Fibroblast of mammary gland (primary cell): ENCODE measurements at places on chromosomes 3 and 15.

- DNase-seq: peak; percentile 71
These were observed 21.9 kb upstream of the THSD4 start for GRCh38 chr15:71093054-71094024.

DNA sequence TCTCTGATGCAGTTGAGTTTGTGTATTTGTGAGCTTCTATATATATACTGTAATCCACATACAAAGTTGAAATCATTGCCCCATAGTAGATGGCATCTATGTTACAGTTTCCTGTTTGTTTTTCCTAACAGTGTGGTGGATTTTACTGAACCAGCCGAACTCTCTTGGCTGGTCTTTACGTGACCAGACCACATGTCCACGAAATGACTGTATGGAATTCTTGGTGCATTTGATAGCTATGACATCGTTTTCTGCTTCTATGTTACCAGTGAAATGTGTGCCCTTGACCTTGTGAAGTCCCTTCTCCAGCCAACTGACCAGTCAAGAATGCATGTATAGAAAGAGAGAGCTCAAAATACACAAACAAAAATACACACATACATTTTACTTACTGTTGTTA, 1.8 kb downstream of the KCNMB2 start:
- no peak for DNase-seq

- DNase-seq: no peak
These were observed 585 bp downstream of the CSK start for GRCh38 chr15:74782259-74783071.

DNA sequence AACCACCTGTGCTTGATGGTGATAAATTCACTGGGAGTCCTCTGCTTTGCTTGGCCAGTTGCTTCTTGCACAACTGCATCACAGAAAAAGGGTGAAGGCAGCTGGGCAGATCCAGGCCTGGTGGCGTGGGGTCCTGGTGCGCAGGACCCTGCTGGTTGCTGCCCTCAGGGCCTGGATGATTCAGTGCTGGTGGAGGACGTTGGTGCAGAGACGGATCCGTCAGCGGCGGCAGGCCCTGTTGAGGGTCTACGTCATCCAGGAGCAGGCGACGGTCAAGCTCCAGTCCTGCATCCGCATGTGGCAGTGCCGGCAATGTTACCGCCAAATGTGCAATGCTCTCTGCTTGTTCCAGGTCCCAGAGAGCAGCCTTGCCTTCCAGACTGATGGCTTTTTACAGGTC, 31.1 kb upstream of the IQCF2 start:
- DNase-seq: no peak

- DNase-seq: no peak
These were observed 378.1 kb upstream of the TGFBR2 start for GRCh38 chr3:30228302-30228631.

DNA sequence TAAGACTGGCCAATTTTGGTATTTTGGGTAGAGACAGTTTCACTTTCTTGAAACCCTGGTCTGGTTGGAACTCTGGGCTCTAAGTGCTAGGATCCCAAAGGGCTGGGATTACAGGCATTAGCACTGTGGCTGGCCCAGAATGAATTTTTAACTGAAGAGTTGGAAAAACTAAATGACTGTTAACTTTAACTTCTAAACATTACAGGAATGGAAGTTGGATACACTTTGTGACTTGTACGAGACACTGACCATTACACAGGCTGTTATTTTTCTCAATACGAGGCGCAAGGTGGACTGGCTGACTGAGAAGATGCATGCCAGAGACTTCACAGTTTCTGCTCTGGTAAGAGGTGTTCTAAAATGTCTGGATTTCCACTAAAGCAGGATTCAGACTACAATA, 3.5 kb downstream of the EIF4A2 start:
- no peak for DNase-seq

DNA sequence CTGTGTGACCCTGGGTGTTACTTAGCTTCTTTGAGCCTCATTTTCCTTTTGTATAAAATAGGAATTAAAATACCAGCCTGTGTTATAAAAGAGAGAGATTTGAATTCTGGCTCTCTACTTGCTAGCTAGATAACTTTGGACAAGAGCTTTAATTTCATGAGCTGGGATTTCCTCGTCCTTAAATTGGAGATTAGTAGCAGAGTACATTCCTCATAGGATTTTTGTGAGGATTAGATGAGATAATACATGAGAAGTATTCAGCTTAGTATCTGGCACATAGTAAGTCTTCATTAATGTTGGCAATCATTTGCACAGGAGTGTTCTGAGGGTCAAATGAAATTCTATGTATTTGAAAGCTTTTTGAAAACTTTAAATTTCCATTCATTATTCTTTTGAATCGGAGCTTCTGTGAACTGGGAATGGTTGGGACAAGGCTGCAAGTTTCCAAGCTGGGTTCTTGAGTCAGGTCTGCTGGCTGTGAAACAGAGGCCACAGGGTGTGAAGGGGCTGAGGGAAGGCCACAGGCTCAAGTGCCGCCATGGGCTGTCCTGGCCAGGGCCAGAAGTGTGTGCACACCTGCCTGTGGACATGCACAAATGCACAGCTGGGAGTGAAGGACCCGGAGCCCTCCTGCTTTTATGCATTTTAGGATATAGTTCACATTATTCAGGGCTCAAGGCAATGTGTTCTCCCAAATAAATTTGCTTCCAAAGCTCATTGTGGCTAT, 17.2 kb downstream of the ALPK3 start:
- DNase-seq: no peak

- no peak for DNase-seq
These were observed 48.6 kb downstream of the OR5H15 start for GRCh38 chr3:98215051-98215450.

GRCh38 chr15:78265752-78266224, 1.4 kb downstream of the DNAJA4 start:
- peak; percentile 55 for DNase-seq

GRCh38 chr3:58074116-58074715, 66.0 kb downstream of the FLNB start:
- no peak for DNase-seq

GRCh38 chr3:4633078-4634004, 140.2 kb downstream of the ITPR1 start:
- DNase-seq: peak; percentile 73

GRCh38 chr15:54540721-54541120, 562.5 kb downstream of the UNC13C start:
- peak; percentile 0 for DNase-seq

GRCh38 chr3:69848113-69848512, 108.8 kb downstream of the MITF start:
- DNase-seq: no peak

DNA sequence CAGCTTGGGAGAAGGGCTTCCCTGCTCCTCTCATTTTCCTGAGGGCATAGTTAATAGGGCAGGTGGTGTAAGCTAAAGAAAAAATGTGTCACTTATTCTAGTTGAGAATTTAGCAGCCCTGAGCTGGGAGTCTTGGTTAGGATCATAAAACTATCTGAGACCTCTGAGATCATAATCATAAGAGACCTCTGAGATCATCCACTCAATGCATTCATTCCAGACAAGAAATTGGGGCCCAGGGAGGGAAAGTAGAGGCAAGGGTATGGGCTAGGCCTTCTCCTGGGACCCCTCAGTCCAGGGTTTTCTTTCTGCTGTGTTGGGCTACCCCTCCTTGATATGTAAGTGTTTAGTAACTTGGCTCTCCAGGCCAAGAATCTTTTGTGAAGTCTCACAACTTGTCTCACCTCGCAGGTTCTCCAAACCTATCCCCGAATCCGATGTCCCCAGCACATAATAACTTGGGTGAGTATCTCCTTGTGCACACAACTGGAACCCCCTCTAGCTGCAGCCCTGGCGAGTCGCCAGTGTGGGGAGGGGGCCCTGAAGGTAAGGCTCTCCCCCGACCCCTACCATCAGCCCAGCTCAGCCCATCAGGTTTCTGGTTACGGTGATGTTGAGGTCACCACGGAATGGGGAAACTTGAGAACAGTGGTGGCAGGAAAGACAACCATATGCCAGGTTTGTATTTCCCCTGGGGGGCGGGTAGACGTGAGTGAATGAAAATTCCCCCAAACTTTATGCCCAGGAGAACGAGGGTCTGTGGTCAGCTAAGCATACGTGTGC, 84.1 kb downstream of the AAGAB start:
- no peak for DNase-seq

- DNase-seq: no peak
These were observed 88.3 kb upstream of the CLSTN2 start for GRCh38 chr3:139846729-139847128.

GRCh38 chr3:49377483-49377882, 19.3 kb upstream of the GPX1 start:
- DNase-seq: peak; percentile 72

DNA sequence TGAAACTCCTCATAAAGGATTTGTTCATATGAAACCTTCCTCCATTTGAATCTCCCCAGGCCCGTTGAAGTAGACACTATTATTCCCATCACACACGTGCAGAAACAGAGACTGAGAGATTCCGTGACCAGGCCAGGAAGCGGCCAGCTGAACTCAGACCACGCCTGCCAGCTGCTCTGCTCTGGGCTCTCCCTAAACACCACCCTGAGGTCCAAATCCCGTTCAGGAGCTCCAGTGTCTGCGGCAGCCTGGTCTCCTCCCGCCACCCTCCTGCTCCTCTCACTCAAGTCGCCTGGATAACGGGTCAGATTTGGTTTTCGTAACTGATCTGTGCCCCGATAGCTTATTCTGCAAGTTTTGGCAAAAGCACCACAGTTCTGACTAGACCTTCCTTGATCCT, 53.6 kb upstream of the SNRPA1 start:
- no peak for DNase-seq

- no peak for DNase-seq
These were observed 84.0 kb upstream of the SEC13 start for GRCh38 chr3:10404876-10405275.

DNA sequence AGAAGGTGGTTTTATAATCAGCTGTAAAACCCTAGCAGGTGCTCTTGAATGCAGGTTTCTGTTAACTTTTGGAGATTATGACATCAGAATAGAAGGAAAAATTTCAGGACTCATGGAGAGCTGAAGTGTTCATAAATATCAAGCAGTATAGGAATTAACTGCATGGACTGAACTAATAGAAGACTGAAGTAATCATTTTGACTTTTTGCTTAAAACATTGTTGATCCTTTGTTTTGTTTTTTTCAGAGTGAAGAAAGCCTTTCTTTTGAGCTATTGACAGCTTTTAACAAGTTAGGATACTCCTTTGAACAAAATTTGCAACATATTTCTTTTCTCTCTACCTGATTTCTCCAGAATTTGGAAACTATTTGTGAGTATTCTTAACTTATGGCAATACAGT, 70.6 kb upstream of the DAZL start:
- DNase-seq: no peak

DNA sequence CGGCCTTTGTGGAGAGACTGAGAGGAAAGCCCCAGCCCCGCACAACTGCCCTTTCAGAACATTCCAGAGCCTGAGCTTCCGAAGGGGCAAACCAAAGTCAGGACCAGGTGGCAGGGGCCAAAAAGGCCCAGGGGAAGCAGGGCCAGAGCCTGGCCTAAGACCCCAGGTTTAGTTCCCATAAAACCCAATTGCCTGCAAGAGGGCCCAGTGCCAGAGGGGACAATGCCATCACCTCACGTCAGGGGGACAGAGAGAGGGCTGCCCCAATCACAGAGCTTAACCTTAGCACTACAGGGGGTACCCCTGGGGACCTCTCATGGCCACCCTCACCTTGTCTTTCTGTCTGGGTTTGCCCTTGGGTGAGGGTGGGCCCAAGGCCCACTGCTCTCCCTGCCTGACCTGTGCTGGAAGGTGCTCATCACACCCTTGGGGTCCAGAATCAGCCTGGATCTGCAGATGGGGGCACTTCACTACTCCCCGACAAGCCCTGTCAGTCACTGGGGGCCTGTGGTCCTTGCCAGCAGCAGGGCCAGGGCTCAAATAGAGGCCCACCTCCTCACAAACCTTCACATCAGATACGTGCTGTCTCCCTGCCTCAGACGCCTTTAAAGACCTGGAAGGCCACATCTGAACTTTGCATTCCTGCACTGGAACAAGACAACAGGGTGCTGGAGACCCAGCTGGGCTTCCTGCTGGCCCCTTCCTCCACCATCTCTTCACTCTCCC, 3.8 kb downstream of the CALML4 start:
- no peak for DNase-seq

GRCh38 chr3:130707902-130708601, 38.6 kb downstream of the PIK3R4 start:
- DNase-seq: peak; percentile 66

DNA sequence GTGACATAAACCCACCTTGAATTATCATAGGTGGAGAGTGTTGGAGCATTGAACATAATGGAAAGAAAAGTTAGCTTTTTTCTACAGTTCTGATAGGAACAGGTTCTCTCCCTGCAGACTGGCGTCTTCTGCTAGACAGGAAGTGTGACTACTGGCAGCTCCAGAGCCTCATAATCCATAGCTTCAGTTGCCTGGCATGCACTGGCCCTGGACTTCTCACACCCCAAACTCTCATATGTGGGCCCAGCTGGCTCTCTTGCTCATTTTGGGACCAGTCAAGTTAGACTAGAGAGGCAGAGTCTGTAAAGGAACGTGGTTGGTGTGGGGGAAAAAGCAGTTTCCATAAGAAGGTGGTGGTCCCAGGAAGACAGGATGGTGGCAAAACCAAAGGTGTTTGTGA, 180.1 kb downstream of the VGLL4 start:
- no peak for DNase-seq

- DNase-seq: no peak
These were observed 199.8 kb downstream of the STT3B start for GRCh38 chr3:31732548-31732947.

- no peak for DNase-seq
These were observed 4.8 kb upstream of the MECOM start for GRCh38 chr3:169668072-169668956.

DNA sequence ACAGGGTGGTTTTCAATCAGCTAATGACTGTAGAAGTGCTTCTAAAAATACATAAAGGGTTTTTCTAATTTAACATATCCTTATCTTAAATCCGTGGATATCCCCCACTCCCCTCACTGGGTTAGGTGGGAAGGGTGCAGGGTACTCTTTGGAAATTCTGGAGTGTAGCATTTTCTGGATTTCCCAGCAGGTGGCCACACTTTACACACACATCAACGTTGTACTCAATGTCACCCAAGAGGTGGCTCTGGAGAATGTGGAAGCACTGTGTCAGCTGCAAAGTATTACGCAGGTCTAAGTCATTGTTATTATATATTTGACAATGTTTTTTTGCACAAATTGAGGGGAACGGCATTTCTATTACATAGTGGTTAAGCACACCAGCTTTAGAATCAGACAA, 168.8 kb downstream of the CHDH start:
- no peak for DNase-seq

DNA sequence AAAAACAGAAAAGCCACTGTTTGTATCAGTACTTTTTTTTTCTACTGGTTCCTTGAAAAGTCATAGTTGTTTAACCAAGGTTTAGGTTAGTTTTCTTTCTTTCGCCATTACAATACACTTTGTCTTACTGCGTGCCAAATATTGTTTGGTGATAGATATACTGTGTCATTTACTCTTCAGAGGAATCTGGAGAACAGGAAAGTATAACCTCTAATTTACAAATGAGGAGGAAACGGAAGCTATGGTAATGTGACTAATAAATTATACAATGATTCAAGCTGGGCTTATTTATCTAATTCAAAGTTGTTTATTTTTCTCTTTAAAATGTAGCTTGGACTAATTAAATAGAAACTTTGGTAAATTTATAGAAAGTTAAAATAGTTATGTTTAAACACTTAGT, 96.2 kb upstream of the ROBO2 start:
- DNase-seq: no peak
